ENCODE measurements at places on chromosomes 7 and 10.

DNA sequence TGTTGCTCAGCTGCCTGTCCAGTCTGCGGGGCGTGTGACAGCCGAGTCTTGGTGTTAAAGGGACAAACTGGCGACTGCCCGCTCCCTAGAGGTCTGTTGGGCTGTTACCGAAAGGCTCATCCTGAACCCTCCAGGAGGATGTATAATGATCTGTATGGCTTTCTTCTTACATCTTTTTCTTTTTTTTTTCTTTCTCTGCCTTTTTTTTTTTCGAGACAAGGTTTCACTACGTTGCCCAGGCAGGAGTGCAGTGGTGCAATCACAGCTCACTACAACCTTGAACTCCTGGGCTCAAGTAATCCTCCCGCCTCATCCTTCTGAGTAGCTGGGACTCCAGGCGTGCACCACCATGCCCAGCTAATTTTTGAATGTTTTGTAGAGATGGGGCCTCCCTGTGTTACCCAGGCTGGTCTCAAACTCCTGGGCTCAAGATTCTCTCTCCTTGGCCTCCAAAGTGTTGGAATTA is 857 bp downstream of the INTS15 start:
- H3K4me3 ChIP-seq = peak overlapping the region; percentile 88
- peak overlapping the region; percentile 81 for H3K27ac ChIP-seq
- DNase-seq = no peak

DNA sequence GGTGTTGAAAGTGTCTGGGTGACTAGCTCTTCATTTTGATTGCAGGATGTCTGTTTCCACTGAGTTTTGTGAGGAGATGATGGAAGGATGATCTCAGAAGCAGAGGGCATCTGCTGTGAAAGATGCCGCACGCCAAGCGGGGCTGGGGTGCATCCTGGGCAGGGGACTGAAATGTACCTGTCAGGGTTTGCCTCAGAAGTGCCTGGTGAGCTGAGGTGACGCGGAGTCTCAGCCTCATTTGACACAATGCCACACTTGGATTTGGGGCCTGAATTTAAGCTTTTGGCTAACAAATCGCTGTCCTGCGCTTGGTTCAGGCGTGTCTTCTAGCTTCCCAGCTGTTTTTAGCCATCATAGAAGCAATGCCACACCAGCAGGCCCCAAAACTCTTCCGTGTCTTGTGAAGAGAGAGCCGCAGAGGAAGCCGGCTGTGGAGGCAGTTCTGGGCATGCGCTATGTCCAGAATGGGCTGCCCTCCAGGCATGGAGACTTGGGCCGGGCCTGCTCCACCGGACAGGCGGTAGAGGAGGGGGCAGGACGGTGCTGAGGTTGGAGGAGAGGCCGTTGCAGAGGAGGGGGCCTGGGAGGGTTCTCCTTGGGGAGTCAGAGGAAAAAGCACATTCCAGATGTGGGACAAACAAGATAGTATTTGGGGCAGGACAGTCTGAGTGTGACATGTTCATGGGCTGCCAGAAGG is 31.2 kb downstream of the WDR86 start:
- peaks cover 24% of the 10 kb centered on the region for H3K27me3 ChIP-seq
- H3K27ac ChIP-seq = no peak overlapping the region
- H3K4me1 ChIP-seq = no peaks in the 10 kb centered on the region
- peaks cover 17% of the 10 kb centered on the region for H3K36me3 ChIP-seq
- no peak for DNase-seq
- no peak overlapping the region for H3K4me3 ChIP-seq

DNA sequence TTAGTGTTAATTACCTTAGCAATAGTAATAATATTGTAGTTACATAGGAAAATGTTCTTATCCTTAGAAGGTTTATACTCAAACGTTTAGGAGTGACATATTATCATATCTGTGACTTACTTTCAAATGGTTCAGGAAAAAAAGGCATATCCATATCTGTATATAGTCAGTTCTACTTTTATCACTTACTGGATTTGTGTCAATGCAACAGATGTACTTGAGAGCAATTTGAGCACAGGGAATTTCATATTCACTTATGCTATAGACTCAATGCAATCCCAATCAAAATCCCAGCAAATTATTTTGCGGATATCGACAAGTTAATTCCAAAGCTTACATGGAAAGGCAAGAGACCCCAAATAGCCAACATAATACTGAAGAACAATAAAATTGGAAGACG is 10.0 kb downstream of the DENND11 start:
- H3K4me3 ChIP-seq = no peak overlapping the region
- DNase-seq = no peak
- H3K27me3 ChIP-seq = no peaks in the 10 kb centered on the region
- peaks cover 28% of the 10 kb centered on the region for H3K36me3 ChIP-seq
- no peak overlapping the region for H3K27ac ChIP-seq
- H3K4me1 ChIP-seq = peaks cover 12% of the 10 kb centered on the region

- no peak overlapping the region for H3K27ac ChIP-seq
- no peaks in the 10 kb centered on the region for H3K36me3 ChIP-seq
- peaks cover 2% of the 10 kb centered on the region for H3K27me3 ChIP-seq
- H3K4me3 ChIP-seq = no peak overlapping the region
These were observed 83.9 kb downstream of the CXCL12 start for GRCh38 chr10:44300666-44301649.

DNA sequence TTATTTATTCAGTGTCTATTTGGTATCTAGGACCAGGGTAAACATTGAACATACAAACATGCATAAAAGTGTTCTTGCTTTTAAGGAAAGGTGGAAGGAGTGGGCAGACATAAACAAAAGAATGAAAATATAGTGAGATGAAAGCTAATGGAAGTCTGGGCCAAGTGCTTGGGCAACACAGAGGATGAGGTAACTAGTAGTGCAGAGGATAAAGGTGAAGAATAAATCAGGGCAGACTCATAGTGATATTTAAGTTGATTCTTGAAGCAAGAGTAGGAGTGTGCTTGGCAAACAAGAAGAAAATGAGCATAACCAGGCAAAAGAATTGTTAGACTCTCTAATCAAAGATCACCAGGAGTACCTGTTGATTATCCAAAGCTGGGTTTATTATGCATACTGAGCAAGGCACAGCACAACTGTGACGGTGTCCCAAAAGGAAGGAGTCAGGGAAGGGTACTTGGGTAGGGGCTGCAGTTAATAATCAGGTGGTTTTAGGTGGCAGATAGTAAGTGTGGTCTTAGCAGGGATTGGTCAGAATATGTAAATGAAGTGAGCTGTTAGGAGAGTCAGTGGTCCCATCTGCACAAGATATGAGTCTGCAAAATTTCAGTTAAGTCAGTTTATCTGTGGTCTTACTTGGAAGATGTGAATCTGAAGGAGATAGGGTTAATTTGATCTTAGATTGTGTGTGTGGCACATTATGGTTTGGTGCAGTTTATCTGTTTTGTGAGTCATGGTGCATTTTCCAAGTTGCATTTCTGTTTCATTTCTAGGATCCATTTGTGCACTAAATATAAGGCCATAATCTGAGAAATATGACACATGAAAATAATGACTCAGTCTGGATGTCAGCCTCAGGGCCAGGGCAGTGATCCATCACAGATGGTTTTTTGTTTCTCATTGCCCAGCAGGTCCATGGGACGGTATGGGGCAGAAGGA is 30.6 kb upstream of the TAX1BP1 start:
- H3K4me3 ChIP-seq = no peak overlapping the region
- peaks cover 13% of the 10 kb centered on the region for H3K27me3 ChIP-seq
- DNase-seq = no peak
- H3K4me1 ChIP-seq = no peaks in the 10 kb centered on the region

All from activated T-helper 1 cell treated with anti-CD3 and anti-CD28 coated beads, Interleukin-12 subunit alpha, Interleukin-12 subunit beta, Interleukin-2, Interleukin-4 antibody, amounts not matched to agents 30 ng/mL and 10 ng/mL and 1 ng/mL, durations not matched to agents 14 hours and 24 hours and 36 hours (primary cell).